ENCODE measurements at places on chromosomes 11 and 22. TPM values are rescaled to one million over a fixed set of nuclear protein-coding genes. Genes with fewer than 3 reads are reported as not detected.

The CHRM1 gene
- not detected for polyA plus RNA-seq

The PPP1R14B gene
- polyA plus RNA-seq, result 117 TPM

DNA sequence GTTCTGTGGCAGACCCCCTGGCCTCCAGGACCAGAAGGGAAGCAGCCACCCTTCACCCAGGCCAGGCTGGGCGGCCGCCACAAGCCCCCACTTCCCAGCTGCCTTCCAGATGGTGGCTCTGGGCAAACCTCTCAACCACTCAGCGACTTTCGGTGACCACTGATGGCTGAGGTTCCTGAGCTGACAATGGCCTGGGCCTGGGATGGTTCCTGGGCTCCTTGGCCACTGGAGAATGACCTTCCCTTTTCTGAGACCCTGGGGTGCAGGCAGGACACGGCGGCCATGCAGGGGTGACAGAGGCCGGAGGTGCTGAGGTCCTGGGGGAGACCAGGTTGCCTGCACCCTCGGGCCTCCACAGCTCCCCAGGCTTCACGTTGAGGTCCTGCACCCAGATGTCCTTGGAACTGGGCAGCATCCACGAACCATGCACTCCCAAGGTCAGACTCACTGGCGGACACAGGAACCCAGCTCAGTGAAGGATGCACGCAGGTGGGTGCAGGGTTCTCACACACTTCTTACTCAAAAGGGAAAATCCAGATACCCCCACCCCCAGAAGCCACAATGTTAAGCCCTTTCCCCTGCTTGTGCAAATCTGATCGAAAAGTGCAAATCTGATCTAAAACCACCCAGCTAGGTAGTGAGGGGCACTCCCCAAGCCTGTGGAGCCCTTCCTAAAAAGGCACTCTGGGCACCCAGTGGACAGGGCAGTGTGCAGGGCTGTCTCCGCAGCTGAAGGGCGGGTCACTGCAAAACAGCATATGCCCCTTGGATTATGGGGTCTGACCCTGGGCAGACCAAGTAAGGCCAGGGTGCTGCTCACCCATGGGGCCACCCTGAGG is 13.9 kb upstream of the PHLDA2 start:
- DNase-seq, result no peak

GRCh38 chr11:36600180-36600579 is 2.1 kb upstream of the RAG2 start:
- DNase-seq, result no peak

DNA sequence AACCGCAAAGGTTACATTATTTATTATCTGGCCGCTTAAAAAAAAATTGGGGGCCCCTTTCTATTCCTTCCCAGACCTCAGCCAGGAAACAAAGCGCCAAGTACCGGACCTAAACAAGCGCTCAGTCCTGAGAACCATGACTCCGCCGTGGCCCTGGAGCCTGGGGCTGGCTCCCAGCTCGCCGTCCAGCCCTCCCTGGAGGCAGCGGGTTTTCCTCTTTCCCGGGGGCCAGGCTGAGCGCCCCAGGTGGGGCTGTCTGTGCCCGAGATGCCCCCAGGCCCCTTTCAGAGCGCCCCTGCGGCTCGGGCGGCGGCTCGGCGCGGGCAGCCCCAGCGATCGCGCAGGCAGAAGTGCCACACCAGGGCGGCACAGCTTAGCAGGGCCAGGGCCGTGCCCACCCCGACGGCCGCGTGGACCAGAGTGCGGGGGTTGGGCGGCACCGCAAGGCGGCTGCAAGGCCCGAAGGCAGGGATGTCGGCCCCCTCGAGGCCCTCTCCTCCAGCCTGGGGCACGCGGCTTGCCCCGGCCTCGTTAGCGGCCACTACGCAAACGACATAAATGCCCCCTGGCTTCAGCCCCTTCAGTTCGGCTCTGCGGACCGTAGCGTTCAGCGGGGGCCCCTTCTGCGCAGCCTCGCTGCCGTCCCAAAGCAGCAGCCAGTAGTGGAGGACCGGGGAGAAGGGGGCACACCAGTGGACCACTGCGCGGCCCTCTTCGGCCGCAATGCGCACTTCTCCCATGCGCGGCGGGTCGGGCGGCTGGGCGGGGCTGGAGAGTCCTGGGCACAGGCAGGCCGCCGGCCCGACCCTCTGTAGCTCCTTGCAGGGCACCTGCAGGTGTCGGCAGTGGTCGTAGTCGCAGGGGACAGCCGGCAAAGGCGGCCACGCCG is 1.6 kb downstream of the LRRN4CL start:
- DNase-seq, result no peak

The OR8G5 gene
- polyA plus RNA-seq, result not detected

The H19 gene
- polyA plus RNA-seq, result 2,687 TPM

The CWF19L2 gene
- polyA plus RNA-seq, result 20.8 TPM

- DNase-seq, result no peak
These were observed 138.0 kb downstream of the TRPC6 start for GRCh38 chr11:101445761-101446160.

DNA sequence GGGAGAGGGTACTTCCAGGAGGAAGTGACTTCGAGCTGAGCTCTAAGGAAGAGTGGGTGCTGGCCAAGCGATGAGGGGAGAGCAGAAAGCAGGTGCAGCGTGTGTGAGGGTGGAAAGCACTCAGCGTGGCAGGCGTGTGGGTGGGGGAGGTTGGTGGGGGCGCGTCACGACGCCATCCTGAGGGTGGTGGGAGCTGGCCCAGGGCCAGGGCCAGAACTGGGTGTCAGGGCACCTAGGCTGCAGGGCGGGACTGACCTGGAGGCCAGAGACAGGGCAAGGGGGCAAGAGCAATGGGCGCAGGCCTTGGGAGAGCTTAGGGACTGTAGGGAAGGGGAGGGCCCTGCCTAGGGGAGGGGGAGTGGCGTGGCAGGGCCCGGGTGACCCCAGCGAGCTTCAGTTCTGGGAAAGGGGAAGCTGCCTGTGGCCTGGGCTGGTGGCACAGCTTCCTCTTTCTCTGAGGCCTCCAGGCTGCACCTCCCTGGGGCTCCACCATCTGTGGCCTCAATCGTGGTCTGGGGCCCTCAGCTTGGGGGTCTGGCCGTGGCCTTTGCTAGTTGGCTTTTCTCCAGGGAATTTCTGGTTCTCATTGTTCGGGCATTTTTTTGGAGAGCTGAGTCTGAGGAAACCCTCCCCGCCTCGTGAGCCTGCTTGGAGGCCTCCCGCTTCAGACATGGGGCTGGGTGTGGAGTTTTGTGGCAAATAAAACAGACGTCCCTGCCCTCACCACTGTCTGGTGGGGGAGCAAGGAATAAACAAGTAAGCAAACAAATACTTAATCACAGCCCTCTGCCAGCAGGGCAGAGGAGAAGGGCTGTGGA is 8.9 kb downstream of the RELT start:
- DNase-seq, result no peak

The TTC36 gene
- 1.6 TPM for polyA plus RNA-seq

DNA sequence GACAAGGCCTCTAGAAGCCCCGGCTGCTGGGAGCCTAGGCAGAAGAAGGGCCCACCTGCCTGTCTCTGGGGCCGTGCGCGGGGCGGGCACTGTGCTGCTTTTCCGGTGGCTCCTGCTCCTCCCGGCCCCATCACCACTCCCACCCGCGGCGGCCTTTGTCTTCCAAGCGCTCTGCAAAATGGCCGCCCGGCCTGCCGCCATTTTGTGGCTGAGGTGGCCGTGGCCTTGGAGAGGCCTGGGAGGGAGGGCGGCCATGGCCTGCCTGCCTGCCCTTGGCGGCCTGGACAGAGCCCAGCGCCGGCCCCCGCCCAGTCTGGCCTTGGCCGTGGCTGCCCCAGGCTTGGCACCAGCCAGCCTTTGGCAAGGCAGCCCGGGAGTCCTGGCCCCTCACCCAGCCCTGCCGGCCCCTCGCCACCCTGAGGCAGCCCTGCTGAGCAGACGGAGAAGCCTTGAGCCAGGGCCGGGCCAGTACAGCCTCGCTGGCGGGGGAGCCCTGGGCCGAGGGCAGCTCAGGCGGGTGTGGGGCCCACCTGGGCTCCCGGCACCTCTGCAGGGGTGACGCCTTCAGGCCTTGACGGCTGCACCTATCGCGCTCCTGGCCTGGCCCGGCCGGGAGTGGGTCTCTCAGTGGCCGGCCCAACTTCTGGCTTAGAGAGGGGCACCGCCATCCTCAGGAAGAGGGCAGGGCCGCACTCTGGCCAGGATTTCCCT is 46.0 kb upstream of the PPARA start:
- DNase-seq, result no peak

GRCh38 chr11:128251140-128251539 is 336.2 kb downstream of the ETS1 start:
- DNase-seq, result no peak

DNA sequence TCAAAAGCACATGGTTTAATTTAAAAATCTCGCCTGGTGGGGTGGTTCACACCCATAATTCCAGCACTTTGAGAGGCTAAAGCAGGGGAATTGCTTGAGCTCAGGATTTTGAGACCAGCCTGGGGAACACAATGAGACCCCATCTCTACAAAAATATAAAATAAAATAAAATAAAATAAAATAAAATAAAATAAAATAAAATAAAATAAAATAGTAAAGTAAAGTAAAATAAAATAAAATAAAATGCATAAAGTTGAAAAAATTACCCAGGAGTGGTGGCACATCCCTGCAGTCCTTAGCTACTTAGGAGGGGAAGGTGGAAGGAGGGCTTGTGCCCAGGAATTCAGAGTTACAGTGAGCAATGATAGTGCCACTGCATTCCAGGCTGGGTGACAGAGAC is 88.7 kb upstream of the MS4A8 start:
- no peak for DNase-seq

DNA sequence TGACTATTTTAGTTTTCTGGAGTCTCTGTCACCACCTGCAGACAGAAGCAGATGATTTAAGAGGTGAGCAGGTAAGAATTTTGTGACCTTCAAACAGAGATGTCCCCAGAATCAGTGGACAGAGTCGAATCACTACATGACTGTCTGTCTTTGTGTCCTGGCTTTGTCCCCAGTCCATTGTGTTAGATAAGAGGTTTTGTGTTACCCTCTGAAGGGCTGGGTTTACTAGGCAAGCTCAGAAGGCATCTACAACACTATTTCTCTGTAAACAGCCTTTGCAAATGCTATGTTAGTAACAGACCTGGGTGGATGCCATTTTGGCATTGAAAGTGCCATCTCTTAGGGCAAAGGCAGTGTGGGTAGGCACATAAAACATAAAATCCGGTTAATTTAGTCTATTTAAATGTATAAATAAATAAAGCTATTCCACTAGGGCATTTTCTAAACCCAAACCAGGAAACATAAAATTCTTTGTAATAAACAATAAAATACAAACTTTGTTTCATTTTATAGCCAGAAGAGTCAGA is 40.3 kb upstream of the CADM1 start:
- DNase-seq, result no peak

DNA sequence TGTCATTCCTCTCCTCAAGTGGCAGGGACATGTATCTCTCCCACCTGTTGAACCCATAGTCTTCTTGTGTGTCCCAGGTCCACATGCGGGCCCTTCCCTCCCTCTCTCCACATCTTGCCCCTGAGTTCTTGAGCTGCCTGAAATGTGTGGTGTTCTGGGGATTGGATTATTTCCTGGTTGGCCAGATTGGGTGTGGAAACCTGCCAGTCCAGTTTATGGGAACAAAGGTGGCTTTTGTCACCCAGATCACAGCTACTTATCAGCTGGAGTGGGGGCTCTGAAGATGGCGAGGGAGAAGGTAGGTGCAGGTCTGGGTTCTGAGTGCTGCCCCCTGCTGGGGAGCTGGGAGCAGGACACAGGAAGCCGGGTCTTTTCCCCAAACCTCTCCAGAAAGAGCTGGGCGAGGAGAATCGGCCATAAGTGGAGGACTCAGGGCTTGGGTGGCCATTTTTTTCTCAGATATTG is 14.2 kb downstream of the DTX4 start:
- DNase-seq, result no peak

DNA sequence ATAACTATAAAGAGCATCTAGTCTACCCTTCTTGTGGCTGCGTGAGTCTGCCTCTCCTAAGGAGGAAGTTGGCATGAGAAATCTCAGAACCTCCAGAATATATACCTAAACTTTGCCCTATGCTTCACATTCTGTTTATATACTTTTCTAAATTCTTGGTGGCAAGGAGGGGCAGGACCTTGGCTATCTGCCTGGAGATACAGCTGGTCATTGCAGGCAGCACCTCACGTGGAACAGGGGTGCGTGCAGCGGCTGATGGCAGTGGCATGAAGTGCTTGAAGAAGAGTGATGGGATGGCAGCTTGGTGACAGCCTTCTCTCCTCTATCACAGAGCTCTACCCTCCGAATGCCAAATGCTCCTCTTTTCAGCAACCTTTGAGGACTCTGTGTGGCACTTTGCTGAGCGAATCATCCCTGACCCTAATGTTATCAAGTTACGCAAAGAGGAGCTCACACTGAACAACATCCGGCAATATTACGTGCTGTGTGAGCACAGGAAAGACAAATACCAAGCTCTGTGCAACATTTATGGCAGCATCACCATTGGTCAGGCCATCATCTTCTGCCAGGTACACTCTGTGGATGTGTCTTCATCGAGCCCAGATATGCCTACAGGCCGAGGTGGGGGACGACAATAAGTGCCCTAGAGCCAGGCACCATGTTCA is 12.5 kb downstream of the DDX25 start:
- no peak for DNase-seq

GRCh38 chr22:10727393-10727792 is 4800.6 kb upstream of the OR11H1 start:
- DNase-seq, result no peak

The TRIM68 gene
- 25.3 TPM for polyA plus RNA-seq

- DNase-seq, result no peak
These were observed 20.1 kb downstream of the OR10A6 start for GRCh38 chr11:7911011-7911410.

DNA sequence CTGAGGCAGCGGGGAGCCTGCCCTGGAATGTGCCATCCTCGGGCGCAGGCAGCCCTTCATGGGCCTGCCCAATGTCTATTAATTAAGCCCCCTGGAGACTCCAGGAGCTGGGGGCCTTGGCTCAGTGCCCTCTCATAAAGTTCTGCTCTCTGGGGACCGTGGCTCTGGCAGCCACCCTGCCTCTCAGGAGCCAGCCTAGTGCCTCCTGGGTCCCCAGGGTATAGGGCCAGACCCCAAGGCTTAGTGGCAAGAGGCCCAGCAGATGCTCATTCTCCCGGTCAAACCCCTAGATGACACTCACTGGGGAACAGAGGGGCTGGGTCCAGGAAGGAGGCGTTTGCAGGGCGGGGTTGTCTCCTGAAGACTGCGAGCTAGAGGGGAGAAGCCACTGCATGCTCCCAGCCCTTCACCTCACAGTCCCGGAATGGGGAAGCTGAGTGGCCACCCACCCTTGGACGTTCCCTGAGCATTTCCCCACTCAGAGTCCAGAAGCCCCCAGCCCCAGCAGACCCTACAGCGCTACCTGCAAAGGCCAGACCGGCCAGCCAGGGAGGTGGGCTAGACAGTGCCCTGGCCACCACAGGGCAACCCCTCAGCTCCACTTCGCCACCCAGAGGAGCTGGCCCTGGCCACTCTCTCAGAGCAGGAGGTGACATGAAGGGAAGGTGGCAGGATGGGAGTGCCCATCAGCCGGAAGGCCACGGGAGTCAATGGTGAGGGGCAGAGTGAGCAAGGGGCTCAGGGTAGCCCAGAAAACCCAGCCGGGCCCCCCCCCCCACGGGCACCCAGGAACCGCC is 83.0 kb downstream of the CDKN1C start:
- DNase-seq, result no peak

The JHY gene
- 12.5 TPM for polyA plus RNA-seq

GRCh38 chr11:129894278-129895125 is 876 bp downstream of the NFRKB start:
- DNase-seq, result no peak

- no peak for DNase-seq
These were observed 78.7 kb upstream of the DRD2 start for GRCh38 chr11:113553915-113554314.

GRCh38 chr11:70460964-70461363 is 62.6 kb downstream of the CTTN start:
- DNase-seq, result no peak

The C11orf42 gene
- 0.72 TPM for polyA plus RNA-seq

The KRTAP5-8 gene
- 1.3 TPM for polyA plus RNA-seq

GRCh38 chr11:71192629-71193028 is 59.7 kb downstream of the SHANK2 start:
- DNase-seq, result no peak

GRCh38 chr22:48492366-48493320 is 1335.0 kb downstream of the BRD1 start:
- peak; percentile 47 for DNase-seq
